ENCODE measurements at places on chromosomes 7 and 10.

DNA sequence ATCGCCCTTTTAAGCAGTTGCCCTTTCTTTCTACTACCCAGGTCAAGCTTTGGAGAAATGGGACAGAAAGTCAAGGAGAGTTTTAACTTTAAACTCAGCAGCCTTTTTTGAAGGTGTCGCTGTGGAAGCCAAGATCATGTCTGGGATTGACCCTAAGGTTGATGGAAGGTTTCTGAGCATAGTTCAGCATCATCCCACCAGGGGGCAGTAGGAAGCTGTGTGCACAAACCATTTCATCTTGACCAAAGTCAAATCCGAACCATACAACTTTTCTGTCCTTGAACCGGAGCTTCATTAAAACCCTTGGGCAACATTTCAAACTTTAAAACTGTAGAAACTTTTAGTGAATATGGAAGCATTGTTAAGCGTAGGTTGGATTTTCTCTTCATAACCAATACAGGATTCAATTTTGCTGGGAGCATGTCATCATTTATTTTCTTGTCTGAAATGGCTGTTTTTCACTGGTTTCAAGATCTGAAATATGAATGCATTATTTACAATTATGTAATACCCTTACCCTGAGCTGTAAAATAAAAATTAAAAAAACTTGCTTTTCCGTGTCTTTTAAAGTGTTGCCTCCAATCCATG lies 214.4 kb upstream of the KIAA1217 start:
- DNase-seq = peak; percentile 45

- no peak for DNase-seq
These were observed 176.2 kb upstream of the PLXNA4 start for GRCh38 chr7:132752431-132752830.

DNA sequence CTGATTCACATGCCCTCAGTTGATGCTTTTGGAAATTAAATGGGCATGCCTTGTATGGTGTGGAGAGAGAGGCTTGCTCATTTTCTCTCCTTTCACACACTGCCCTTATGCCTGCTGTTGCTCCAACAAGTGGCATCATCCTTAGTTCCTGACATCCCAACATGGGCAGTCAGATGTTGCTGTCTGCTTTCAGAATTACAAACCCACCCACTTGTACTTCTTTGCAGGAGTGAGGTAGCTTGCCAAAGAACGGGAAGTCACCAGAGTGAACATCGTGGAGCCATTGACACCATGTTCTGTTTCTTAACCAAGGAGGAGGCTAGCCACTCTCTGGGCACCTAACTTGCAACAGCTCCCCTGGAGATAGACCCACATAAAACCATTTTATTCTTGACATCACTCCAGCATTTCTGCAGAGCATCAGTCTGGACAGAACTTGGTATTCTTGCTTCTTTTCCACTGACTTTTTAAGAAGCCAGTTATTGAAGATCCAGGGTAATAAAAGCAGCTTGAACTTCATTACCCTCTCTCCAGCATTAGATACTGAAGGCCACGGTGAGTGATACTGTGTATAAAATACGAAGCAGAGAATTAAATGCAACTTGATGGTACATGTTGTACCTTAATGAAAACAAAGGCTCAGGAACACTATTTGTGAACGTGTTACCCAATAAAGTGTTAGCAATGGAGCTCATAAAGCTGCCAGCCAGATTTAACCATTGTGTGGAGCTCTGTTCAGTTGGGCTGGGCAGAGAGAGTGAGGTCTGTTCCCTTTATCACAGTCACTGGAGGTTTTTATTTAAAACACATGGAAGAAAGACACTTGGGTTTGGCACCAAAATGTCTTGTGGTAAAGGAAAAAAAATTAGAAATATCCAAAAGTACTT lies 195.8 kb upstream of the HABP2 start:
- DNase-seq = no peak

- peak; percentile 65 for DNase-seq
These were observed 140.7 kb upstream of the CALCR start for GRCh38 chr7:93715234-93715633.

DNA sequence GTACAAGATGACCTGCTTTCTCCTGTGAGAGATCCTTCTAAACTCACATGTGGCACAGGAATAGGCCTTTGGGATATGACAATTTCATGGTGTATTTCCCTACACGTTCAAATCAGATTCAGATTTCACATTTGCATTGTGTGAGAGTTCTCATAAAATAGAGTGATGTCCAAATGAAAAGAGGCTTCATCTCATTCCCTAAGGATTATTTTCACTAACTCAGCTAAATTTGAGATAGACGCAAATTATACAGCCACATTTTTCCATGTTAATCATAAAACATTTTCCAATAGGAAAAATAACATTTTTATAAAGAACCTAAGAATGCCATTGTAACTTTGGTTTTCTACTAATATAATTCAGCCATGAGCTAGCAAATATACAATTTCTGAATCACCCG lies 35.5 kb upstream of the PARD3 start:
- DNase-seq = no peak

GRCh38 chr7:157484411-157485081 lies 147.7 kb downstream of the DNAJB6 start:
- DNase-seq = no peak

- no peak for DNase-seq
These were observed 191.3 kb upstream of the PODXL start for GRCh38 chr7:131747658-131748232.

GRCh38 chr7:83648464-83649241 lies at the start of gene SEMA3E:
Gene SEMA3E, minus strand, starts transcription at chr7:83649139.
- DNase-seq = no peak

GRCh38 chr7:141027043-141027442 lies 12.3 kb upstream of the MRPS33 start:
- DNase-seq = no peak

DNA sequence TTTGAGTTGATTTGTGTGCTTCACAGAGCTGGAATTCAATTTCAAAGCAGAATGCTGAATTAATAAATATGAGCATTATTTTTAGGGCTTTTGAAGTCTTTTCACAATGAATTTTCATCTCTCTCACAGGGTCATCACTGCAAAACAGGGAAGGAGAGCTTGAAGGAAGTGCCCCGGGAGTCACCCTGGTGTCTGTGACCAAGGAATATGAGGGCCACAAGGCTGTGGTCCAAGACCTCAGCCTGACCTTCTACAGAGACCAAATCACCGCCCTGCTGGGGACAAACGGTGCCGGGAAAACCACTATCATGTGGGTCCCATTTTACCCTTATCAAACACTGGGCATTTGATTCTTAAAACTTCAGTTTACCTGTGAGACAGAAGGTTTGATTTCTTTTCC lies 217.7 kb downstream of the ABCA13 start:
- peak; percentile 41 for DNase-seq

DNA sequence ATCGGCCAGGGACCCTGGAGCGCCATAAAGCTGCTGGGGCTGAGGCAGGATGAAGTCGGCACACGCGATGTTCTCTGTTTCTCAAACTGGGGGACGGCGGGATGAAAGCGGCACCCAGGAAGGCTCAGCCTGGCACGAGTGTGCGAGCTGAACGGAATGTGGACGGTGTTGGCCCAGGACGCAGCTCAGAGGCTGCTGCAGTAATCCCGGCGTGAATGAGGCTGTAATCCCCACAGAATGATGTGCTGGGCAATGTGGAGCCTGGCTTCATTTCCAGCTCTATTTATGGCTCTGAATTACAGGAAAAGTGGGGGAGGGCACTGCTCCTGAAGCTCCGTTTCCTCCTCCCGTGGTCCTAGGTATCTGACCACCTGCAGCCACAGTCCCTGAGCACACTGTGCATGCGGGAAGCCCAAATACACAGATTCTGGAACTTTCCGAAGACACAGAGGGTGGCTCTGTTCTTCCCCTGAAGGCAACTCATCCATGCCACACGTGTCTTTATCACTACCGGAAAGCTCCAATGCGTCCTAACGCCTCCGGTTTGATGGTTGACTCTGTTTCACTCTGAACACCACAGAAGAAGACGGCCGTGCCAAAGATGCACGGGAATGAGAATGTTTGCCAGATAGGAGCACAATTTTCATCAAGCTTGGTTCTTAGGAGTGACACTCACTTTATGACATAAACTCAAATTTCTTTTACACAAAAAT lies 37.6 kb downstream of the KLF6 start:
- no peak for DNase-seq

DNA sequence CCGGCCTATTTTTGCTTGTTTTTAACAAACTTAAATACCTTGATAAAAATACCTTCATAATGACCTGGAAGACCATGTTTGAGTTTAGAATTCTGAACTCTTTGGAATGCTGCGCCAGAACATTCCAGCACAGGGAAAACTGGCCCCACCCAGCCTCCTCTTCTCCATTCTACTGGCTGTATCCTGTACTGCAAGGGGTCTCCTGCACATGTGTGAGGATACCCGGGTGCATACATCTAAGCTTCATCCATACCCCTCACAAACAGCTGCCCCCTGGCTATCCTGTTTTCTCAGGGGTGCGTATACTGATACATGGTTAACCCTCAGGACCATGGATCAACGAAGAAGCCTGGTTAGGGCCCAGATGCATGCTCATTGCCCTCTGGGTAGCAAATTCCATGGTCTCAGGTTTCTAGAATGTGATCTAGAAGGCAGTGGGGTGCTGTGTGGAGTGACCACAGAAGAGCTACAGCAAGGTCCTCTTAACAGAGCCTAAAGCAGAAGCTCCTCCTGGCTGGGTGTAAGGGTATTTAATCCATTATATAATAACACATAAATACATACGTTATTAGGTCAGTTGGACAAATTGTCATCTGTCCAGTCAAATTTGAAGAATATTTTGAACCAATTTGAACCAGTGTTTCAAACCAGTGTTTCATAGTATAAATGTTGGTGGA lies 26.1 kb downstream of the HACD1 start:
- no peak for DNase-seq

- no peak for DNase-seq
These were observed 23.2 kb upstream of the PRKAR1B start for GRCh38 chr7:750111-750905.

GRCh38 chr10:70542565-70542938 lies 60.0 kb downstream of the PRF1 start:
- no peak for DNase-seq

GRCh38 chr7:909358-910329 lies 33.3 kb downstream of the GET4 start:
- peak; percentile 39 for DNase-seq

- DNase-seq = peak; percentile 28
These were observed 1.6 kb downstream of the ZNF746 start for GRCh38 chr7:149495785-149496641.

GRCh38 chr7:80146545-80147182 lies 12.0 kb downstream of the GNAI1 start:
- no peak for DNase-seq

DNA sequence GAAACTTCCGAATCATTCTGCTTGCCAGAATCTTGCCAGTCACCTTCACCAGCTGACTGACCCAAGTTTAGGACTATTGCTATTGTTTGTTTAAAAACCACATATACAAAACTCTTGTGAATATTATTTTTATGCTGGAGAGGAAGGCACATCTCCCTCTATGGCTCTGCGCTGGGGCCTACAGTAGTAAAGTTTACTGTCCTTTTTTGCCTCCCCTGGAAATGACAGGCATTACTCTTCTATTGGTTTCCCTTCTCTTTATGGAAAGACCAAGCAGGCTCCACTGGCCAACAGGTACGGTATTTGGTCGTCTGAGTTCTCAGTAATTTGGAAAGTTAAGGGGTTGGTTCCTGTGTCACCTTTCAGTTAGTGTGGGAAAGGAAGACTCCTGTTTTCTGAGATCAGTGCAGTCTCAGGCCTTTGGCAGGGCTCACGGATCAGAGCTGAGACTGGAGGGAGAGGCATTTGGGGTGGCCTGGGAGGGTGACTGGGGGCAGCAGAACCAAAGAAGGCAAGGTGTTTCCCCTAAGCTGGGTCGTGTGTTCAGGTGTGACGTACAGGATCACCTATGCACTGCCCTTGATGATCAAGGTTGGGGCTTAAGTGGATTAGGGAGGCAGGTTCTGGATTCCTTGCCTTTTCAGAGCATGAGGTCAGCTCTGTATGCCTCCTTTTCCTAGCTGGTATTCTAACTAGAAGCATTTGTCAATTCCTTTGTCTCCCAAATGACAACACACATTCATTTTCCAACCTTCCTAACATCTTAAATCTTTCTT lies 16.0 kb upstream of the KIF5B start:
- no peak for DNase-seq

DNA sequence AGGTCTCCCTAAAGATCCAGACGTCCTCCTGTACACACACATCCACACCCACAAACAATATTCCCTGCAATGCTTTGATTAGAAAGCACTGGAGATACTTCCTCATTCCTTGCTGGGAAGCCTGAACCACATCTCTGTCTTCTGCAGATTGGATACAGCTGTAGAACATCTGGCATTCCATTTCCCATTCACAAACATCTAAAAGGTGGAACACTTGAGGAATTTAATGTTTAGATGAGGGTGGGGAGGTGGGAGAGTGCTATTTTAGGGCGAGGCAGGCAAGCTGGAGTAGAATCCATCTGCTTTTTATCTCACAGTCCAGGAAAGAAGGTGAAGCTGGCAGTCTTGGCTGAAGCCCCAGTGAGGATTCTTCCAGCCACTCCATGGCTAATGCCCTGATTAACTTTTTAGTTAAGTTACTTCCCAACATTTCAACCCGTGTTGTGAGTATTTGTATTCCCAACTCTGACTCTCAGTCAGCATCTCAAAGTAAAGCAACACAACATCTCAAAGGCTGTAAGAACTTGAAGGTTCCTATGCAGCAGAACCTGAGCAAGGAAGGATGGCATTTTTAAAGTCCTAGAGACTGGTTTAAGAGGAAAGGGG lies 46.1 kb downstream of the CYTH3 start:
- no peak for DNase-seq

GRCh38 chr7:42238709-42239366 lies 1.8 kb upstream of the GLI3 start:
- DNase-seq = no peak

DNA sequence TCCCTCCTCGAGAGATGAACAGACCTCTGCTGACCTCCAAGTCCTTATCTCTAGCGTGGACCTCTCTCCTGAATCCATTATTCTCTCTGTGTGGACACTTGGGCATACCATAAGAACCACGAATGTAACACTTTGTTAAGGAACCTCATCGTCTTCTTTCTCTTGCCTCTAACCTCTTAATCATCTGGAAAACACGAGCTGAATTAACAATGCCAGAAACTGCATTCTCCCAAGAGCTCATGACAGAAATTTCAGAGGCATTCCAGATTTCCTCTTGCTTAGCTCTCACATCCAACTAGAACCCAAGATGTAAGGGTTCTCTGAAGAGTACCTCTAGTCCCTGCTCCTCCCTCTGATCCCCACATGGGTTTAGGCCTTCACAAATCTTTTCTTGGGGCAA lies 101.5 kb downstream of the TRIL start:
- no peak for DNase-seq

All from NB4 (cell line).